ENCODE measurements at places on chromosomes 16 and 17. TPM values are rescaled to one million over a fixed set of nuclear protein-coding genes. Genes with fewer than 3 reads are reported as not detected.
A peak's percentile ranks its signal among the peaks of the same experiment; 100 is the strongest.

The KRTAP3-1 gene
- not detected for total RNA-seq

The KRTAP4-6 gene
- total RNA-seq = not detected

The TEKT1 gene
- not detected for total RNA-seq

The KRTAP3-2 gene
- not detected for total RNA-seq

GRCh38 chr16:48629531-48629930 is 19.6 kb upstream of the N4BP1 start:
- no peak for DNase-seq

DNA sequence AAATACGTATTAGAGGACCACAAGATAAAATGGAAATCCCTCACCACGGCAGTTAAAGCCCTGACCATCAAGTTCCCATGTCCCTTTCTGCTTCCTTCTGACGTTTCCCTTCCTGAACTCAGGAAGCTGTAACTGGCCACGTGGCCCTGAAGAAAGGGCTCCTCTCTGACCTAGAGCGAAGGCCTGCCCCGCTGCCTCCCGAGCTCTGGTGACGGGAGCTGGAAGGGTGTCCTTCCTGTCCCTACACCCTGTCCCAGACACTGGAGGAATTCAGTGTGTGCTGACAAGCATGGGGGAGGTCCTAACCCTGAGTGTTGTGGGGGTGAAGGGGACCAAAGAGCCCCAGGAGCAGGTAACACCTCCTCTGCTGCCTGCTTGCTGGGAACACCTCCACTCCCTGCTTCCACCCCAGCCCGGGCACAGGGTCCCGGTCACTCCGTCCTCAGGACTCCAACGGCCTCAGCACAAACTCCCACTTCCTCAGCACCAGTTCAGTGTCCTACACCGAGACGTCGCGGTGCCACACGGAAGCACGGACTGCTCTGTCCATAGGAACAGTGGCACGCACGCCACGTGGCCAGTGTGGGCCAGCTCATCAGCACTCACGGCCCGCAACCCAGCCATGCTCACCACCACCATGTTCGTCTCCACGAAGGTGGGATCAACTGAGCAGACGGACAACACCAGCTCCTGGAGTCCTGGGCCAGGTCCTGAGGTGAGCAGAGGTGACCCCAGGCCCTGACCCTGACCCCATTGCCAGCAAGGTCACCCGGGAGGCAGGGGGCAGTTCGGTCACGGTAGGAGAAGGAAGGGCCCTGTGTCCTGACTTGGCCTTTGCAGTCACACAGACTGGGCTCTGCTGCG is 16.9 kb downstream of the TMEM235 start:
- no peak for DNase-seq

GRCh38 chr17:34199932-34200534 is 55.1 kb upstream of the CCL2 start:
- peak; percentile 73 for DNase-seq

- no peak for DNase-seq
These were observed 114.2 kb downstream of the SOX9 start for GRCh38 chr17:72234985-72235384.

GRCh38 chr17:78876094-78876597 is 26.9 kb downstream of the CEP295NL start:
- no peak for DNase-seq

DNA sequence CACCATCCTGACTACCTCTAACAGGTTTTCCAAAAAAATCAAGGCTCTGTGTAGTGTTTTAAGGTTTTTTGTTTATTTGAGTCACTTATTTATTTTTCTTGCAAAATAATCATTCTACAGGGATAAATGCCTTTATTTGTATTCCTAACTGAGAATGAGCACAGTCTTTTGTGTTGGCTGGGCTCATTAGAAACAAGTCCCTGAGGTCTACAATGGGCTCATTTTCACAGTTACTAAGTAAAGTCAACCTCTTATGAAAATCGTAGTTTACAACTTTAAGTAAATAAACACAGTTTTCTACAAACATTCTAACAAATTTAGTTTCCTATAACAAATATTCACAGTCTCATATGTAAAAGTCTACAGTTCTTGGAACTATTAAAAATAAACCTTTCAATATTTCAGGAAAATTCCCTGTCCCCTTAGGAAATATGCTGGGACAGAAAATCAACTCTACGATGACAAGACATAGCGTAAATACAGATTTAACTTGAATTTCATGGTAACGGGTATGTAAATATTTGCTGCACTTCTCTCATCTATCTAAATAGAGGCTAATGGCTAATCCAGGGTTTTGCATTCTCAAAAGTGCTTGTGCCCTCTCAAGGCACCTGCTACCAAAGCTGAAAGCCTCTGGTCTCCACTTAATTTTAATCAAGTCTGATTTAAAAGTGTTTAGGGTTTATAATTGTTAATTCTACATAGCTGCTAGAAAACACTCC is 31.5 kb upstream of the CDH5 start:
- no peak for DNase-seq

GRCh38 chr16:13923703-13924298 is 3.8 kb downstream of the ERCC4 start:
- no peak for DNase-seq

GRCh38 chr17:69594641-69595040 is 180.1 kb downstream of the MAP2K6 start:
- no peak for DNase-seq

- no peak for DNase-seq
These were observed 8.7 kb downstream of the ADCY7 start for GRCh38 chr16:50275098-50275415.

GRCh38 chr17:21268596-21269188 is 15.5 kb upstream of the NATD1 start:
- no peak for DNase-seq

DNA sequence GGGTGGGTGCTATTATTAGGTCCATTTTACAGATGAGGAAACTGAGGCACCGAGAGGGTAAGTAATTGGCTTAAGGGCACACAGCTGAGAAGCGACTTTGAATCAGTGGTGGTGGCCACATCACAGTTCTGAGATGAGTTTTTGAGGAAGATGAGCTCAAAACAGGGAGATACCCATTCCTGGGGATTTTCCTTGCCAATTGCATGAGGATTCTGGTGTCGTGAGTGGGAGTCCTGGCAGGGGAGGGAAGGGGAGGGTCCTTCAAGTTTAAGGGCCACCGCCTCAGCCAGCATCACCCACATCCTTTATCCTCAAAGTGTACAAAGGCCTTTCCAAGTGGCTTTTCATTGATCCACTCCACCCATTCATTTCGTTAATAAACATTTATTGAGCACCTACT is 45.3 kb downstream of the IL21R start:
- no peak for DNase-seq

- DNase-seq = no peak
These were observed 658 bp upstream of the ZNF771 start for GRCh38 chr16:30406795-30407101.

Measured in transverse colon (tissue), 4 donors.